Activated T-cell treated with anti-CD3 and anti-CD28 coated beads for 24 hours (primary cell): ENCODE measurements at places on chromosomes 4 and X.

GRCh38 chr4:60817609-60818008 lies 382.5 kb upstream of the ADGRL3 start:
- no peak for DNase-seq

GRCh38 chrX:10989386-10989785 lies 121.7 kb upstream of the HCCS start:
- DNase-seq: no peak

GRCh38 chr4:42683393-42683792 lies 26.5 kb upstream of the ATP8A1 start:
- DNase-seq: no peak

DNA sequence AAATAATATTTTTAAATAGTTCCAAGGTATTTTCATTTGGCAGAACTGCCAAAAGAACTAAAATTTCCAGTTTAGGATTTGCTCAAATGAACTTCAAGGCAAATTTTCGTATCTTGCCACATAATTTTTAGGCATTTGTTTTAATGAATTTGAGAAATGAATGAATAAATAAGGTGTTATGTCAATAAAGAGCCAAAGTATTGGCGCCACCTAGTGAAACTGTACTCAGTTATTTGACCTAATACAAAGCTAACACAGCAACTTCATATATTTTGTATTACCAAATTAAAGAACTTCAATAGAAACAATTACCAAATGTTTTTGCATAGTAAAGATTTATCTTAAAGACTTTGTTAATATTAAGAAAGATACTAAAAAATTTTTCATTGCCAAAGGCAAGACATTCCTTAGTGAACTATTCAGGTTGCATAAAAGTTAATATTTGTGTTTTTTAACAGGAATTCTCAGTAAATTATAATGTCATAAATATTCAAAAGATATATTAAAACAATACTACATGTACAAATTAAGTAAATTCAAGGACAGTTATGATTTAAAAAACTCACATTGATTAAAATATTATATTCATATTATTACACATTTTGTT lies 50.3 kb downstream of the STPG2 start:
- no peak for DNase-seq

DNA sequence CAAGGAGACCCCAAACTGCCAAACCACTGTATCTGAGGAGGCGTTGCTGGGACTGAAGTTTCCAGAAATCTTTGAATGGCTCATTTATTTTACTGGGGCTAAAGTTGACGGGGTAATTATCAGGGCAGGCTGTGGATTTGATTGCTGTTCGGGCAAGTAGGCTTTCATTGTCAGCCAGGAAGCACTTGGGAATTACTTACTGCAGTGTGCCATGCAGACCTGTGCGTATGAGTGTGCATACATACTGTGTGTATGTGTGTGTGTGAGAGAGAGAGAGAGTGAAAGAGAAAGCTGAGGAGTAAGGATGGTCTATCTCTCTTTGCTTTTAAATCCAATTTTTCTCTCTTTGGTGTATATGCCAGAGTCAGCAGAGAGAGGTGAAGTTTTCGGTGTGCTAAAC lies 122.7 kb downstream of the NPNT start:
- DNase-seq: no peak

- no peak for DNase-seq
These were observed 97.8 kb downstream of the TMEM47 start for GRCh38 chrX:34559325-34559724.

DNA sequence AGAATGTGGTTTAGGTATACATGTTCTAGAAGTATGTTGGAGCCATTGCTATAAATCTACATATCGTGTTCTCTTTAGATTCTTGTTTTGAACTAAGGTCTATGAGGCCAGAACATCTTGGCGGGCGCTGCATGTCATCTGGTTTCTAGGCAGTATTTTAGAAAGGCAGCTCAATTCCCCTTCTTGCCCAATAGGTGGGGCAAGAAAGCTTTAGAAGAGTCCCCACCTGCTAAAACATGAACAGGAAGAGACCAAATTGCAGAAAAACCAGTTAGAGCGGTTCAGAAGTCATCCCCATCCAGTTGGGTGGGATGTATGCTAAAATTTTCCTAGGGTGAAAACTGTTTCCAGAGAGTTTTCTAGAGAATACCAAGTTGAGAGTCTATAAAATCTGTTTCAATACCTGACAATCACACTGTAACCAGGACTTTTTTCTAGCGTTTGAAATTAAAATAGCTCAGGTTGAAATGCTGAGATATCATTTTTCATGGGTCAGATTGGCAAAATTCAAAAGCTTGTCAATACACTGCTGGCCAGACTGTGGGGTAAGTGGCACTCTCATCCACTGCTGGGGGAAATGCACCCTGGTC lies 17.5 kb upstream of the SH3KBP1 start:
- no peak for DNase-seq

GRCh38 chr4:30768277-30768676 lies 48.1 kb downstream of the PCDH7 start:
- no peak for DNase-seq

DNA sequence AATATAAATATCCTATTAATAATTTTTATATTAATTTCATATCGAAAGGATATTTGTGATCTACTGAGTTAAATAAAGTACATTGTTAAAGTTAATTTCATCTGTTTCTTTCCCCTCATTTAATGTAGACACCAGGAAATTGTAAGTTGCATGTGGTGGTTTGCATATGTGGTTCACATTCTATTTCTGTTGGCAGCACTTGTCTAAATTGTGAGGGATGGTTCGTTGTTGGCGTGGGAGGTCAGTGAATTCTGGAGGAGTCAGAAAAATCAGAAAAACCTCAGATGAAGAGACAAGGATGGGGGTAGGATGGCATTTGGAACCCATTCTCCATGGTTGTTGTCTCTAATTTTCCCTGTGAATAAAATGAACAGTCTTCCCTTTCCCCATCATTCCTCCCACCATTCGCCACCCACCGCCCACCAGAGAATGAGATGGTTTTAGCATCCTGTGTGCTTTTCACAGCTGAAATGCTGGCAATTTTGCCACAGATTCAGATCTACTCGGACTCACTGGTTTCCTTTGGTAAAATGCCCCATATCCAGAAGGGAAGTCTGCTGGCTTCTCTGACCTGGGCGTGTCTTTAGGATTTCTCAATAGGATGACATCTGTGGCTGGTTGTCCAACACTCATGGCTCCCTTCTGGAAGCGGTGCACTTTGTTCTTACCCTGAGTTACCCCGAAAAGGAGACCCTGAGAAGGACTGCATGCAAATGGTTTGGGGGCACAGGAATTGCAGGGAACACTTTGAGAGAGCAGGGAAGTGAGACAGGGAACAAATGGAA lies 52.3 kb downstream of the LGI2 start:
- DNase-seq: no peak

- DNase-seq: peak; percentile 28
These were observed 687 bp downstream of the CDK16 start for GRCh38 chrX:47218920-47219815.

DNA sequence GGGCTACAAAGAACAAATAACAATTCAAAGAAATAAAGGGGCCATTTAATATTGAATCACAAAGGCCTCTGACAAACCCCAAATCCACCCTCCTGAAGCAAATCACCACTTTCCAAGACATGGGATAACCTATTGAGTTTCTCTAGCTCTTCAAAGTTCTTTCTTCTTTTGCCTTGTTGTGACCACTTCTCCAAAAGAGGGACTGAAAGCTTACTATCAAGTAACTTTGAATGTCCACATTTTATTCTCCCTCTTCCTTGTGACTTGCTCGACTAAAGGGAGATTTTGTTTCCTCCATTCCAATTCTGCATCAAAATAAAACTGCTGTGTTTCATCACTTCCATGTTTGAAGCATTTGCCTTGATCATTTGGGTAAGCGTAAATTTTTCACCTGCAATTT lies 166.6 kb upstream of the SLC7A11 start:
- no peak for DNase-seq

DNA sequence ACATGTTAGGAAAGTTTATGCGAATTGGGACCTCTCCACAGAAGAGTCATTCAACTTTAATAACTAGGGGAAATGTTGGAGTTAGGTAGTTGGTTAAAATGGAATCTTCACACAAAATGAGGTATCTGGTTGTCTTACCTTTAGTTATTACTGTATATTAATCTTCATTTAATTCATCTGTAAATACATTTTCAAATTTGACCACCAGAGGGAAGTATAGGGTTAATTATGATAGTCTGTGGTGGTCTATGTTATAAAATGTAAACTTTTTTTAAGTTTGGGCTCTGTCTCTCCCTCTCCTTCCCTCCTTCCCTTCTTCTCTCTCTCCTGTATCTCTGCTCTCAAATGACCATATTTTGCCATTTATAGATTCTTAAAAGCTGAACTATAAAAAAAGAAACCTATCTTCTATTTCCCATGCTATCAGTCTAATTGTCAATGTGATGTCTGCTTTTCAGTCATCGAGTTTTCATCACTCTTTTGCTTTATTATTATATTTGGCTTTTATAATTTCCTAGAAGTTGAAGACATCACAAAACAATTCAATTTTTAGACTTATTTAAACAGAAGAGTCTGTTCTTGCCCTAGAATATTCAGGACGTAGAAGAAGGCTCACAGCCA lies 49.8 kb downstream of the TMEM144 start:
- no peak for DNase-seq

- DNase-seq: no peak
These were observed 63.6 kb upstream of the UGT2B15 start for GRCh38 chr4:68734095-68734494.

- no peak for DNase-seq
These were observed 33.5 kb downstream of the HTRA3 start for GRCh38 chr4:8303081-8303480.

DNA sequence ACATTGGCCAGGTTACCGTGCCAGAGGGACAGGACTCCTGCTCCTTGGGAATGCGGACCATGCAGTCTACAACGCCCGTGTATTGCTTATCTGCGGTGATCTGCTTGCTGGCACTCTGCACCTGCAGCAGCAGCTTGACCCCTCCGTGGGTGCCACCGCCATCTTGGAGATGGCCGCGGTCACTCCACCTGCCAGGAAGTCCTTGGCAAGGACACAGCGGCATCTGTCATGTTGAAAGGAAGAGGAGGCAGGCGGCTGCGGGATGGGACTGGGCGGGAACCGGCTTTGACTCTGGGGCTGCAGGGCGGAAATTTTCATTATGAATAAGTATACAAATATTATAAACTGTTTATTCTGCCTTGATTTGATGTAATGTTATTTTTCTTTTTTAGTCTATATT lies 63.4 kb downstream of the F11 start:
- no peak for DNase-seq

GRCh38 chrX:147699061-147699460 lies 212.7 kb upstream of the FMR1 start:
- no peak for DNase-seq

DNA sequence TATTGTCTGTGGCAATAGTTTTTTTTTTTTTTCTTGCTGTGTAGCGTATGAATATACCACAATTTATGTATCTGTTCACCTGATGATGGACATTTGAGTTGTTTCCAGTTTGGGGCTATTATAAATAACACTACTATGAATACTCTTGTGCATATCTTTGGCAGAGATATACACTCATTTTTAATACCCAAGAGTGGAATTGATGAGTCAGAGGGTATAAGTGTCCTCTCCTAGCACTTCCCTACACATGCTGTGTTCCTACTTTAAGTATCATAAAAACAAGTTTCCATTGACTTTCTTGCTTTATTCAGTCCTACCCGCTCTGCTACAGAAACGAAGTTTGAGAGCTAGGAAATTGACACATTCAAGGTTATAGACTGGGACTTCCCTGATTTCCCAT lies 39.8 kb downstream of the XIAP start:
- no peak for DNase-seq

DNA sequence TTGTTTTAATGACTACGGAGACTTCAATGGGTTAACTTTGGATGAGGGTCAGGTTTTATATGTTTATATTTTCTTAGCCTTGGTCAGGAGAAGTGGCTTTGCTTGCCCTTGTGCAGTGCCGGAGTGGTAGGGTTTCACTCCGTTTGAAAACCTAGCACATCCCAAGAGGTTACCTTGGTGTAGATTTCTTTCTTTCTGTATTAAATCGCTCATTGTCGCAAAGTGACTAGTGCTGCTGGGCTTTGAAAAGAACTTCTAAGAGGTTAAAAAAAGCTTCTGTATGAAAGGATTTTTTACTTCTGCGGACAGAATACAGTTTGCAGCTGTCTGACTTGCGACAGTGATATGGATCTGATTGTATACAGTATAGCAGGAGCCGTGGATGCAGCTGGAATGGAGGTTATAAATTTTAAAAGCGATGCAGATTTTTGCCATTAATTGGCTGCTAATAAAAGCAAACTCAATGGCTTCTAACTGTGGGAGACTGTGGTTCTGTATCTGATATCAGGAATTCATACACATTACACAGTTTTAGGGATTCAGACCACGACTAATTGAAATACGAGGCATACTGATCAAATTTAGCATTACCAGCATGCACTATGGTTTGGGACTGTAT lies 340.9 kb upstream of the PITX2 start:
- DNase-seq: no peak

- DNase-seq: no peak
These were observed 137.9 kb upstream of the ZXDB start for GRCh38 chrX:57453901-57454300.

GRCh38 chr4:6621556-6621927 lies 18.9 kb upstream of the MRFAP1 start:
- no peak for DNase-seq

- no peak for DNase-seq
These were observed 30.9 kb downstream of the CXorf58 start for GRCh38 chrX:23938690-23939089.
